Uterus (tissue), 4 donors: ENCODE measurements at places on chromosomes 2 and 18. TPM values are rescaled to one million over a fixed set of nuclear protein-coding genes. Genes with fewer than 3 reads are reported as not detected.

GRCh38 chr2:217279140-217279539 lies 419.3 kb upstream of the TNP1 start:
- no peak for DNase-seq

GREB1 gene
- 27.2 TPM for total RNA-seq

GRCh38 chr2:268323-268722 lies 3.6 kb downstream of the ACP1 start:
- no peak for DNase-seq

ABHD1 gene
- total RNA-seq, result 1.2 TPM

CKAP2L gene
- total RNA-seq, result 8.8 TPM

DNA sequence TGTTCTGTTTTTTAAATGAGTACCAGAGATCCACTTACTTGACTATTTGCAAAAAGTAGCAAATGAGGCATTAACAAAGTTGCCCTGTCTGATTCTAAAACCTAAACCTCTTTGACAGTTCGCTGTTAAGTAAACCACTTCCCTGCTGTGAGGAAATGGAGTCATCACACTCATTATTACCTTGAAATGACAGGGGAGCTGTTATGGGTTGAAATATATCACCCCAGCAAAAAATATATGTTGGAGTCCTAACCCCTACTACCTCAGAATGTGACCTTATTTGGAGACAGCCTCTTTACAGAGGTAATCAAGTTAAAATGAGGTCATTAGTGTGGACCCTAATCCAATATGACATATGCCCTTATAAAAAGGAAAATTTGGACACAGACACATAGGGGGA lies 36.1 kb downstream of the DHRS9 start:
- no peak for DNase-seq

GRCh38 chr18:28854964-28855363 lies 678.0 kb upstream of the CDH2 start:
- DNase-seq, result no peak

GRCh38 chr18:77572537-77572936 lies 322.9 kb downstream of the GALR1 start:
- DNase-seq, result no peak

DNA sequence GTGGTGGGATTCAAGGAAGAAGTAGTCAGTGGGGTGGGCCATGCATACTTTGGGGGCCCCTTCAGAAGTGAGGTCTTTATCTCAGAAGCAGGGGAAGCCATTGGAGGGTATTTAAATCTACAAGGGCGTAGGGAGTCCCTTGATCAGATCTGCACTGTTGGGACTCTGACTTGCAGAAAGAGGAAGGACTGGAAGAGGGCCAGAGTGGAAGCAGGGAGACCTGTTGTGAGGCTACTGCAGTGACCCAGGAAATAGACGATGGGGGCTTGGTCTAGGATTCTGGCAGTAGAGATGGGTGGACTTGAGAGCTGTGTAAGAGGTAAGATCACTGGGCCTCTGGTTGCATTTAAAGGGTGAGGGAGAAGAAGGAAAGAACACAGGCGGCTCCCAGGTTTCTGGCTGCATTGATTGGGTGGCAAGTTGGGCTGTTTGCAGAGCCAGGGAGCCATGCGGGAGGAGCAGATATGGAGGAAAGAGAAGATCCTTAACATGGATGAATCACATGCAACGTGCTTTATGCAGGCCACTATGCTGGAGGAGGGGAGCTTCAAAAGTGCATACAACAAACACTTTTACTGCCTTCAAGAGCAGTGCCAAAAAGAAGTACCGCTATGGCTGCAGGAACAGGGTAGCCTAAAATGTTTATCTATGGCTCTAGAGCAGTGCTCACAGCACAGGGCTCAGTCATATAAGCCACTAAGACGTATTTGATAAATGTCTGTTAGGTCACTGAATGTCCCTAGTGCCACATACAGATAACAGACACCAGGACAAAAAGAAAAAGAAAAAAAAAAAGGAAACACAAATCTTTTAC lies 2.3 kb downstream of the SFXN5 start:
- DNase-seq, result no peak

- DNase-seq, result no peak
Observed at GRCh38 chr18:4068552-4069158, 386.5 kb downstream of the DLGAP1 start.

GRCh38 chr2:241135737-241136136 lies 13.5 kb downstream of the PASK start:
- no peak for DNase-seq

GRCh38 chr18:43393174-43393573 lies 115.9 kb upstream of the SYT4 start:
- DNase-seq, result no peak

ANKRD53 gene
- not detected for total RNA-seq

GRCh38 chr2:142874293-142874814 lies 3.1 kb upstream of the KYNU start:
- DNase-seq, result no peak

FNDC4 gene
- total RNA-seq, result 0.59 TPM

DNA sequence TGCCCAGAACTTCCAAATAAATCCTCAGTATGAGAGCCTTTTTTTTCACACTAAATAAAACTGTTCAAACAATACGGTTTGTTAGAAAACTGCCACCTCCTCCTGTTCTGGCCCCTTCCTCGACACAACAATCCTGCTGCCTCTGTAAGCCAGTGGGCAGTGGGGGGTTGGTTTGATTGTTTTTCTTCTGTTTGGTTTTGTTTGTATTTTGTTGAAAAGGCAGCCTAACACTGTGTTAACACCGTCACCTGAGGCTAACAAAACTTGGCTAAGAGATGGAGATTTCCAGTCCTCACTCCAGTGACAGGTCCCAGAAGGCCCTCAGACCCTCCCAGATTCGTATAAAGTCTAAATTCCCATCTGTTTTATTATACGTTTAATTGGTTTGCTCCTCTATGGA lies 402.1 kb downstream of the ZNF521 start:
- DNase-seq, result no peak

DNA sequence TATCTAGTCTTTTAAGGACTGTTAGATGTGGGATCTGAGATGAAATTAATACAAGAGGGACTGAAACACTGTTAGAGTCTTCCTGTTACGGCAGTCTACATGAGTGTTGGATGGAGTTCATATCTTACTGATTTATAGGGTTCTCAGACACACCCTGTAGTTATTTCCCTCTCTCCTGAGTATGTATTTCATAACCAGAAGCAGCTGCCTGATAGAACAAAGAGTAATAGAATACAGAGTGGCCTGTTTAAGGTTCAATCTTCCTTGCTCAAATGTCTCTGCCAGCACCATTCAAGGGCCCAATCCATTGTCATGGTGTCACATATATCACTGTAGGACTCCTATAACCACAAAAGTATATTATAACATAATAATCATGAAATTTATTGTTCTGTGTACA lies 1229.1 kb upstream of the ACVR2A start:
- no peak for DNase-seq

DNA sequence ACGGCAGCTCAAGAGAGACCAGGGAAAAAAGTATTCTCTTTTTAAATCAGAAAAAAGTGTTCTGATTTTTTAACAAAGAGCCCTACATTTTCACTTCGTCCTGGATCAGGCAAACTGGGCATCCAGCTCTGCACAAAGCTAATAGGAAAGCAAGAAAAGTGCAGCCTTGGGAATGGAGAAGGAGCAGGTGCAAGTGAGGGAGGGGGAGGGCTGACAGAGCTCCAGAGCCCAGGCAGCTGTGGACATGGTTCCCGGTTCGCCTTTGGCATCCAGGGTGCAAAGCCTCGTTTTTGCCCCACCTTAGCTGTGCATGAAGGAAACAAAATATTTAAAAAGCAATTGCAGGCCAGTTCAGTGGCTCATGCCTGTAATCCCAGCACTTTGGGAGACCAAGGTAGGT lies 82.2 kb downstream of the FAM124B start:
- DNase-seq, result no peak

DNA sequence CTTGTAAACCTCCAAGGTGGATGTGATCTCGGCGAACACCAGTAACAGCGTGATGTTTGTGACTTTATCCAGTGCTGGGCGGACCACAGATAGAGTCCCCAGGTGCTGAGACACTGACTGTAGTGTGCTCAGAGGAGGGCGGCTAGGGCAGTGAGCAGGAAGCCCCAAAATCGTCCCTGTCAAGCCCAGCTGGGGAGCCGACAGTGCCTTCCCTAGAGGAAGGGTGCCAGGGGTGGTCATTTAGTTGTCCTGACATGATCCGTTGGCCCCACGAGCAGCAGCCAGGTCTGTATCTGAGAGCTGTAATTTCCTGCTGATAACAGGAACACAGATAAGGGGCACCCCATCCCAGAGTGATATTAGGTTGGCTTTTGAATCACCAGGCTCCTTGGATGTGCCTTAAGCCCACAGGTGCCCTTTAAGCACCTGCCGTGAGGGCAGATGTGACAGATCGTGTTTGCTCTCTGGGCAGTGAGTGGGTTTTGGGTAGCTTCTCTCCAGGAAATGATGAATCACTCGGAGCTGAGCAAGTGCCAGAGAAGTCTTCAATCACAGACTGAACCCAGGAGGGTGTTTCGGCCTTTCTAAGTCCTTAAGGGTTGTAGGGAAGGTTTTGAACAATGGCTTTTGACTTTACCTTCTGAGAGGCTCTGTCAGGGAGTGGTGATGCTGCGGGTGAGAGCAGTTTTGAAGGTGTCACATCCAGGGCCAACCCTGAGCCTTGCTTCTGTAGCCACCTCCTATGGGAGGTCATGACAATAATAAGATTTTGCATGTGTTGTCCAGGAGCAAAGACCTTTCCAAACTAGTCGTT lies 7.7 kb downstream of the LPIN1 start:
- no peak for DNase-seq

- DNase-seq, result no peak
Observed at GRCh38 chr2:226310146-226310545, 489.5 kb downstream of the IRS1 start.

AOX1 gene
- 22.8 TPM for total RNA-seq

- DNase-seq, result no peak
Observed at GRCh38 chr18:31591113-31591512, 564 bp upstream of the TTR start.

GRCh38 chr2:127610561-127610960 lies 35.4 kb upstream of the GPR17 start:
- peak; percentile 5 for DNase-seq

- no peak for DNase-seq
Observed at GRCh38 chr2:29611850-29612249, 309.5 kb downstream of the ALK start.

GRCh38 chr2:100954044-100954420 lies 48.1 kb upstream of the RPL31 start:
- DNase-seq, result no peak

DNA sequence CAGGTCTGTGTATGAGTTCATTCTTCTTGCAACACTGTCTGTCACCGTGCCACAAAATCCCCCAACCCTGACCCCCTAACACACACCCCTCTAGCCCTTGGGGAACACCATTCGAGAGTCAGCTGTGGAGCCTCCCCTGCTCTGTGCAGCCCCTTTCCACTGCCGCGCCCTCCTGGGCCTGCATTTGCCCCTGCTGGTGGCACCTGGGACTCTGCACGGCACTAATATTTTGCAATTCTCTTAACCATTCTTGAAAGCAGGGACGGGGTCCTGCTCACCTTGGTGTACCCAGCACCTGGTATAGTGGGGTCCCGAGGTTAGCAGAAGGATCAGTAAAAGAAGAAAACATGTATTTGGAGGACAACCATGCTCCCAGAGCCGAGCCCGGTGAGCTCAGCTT lies 124.0 kb downstream of the HDAC4 start:
- DNase-seq, result peak; percentile 8

GRCh38 chr2:207616185-207616584 lies 9.0 kb downstream of the METTL21A start:
- no peak for DNase-seq

DNA sequence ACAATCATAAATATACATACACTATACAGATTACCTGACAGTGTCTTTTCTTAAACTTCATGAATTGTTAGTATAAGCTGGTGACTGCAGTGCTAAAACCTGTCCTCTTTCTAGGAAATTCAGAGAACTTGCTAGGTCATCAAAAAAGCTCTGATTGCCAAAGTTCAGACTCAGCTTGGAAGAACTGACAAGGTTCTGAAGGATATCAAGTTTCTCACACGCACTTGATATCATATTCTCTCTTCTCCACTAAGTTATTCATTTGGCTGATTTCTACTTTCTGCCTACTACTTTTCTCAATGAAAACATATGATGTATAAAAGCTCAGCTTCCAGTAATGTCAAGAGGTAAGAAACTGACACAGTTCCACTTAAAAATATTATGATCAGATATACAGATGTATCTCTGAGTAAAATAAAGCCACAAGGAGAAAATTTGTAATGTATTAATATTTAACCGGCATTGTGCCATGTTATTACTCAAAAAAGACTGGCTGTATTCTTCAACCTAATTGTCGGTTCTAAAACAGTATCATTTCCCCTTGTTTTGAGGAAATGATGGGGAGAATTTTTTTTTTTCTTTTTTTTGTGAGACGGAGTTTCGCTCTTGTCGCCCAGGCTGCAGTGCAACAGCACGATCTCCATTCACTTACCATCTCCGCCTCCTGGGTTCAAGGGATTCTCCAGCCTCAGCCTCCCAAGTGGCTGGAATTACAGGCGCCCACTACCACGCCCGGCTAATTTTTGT lies 2.4 kb downstream of the OSBPL1A start:
- DNase-seq, result no peak

SERPINB13 gene
- not detected for total RNA-seq

ERLEC1 gene
- 30.2 TPM for total RNA-seq

DNA sequence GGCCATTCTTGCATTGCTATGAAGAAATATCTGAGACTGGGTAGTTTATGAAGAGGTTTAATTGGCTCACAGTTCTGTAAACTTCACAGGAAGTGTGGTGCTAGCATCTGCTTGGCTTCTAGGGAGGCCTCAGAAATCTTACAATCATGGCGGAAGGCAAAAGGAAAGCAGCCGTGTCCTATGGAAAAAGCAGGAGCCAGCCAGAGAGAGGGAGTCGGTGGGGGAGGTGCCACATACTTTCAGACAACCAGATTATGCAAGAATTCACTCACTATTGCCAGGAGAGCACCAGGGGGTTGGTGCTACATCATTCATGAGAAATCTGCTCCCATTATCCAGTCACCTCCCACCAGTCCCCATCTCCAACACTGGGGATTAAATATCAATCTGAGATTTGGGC lies 64.1 kb downstream of the CPS1 start:
- no peak for DNase-seq

GRCh38 chr2:99825630-99826029 lies 316.8 kb downstream of the AFF3 start:
- DNase-seq, result no peak

SPATA3 gene
- total RNA-seq, result not detected

GRCh38 chr2:235938611-235939010 lies 229.6 kb downstream of the GBX2 start:
- no peak for DNase-seq

DNA sequence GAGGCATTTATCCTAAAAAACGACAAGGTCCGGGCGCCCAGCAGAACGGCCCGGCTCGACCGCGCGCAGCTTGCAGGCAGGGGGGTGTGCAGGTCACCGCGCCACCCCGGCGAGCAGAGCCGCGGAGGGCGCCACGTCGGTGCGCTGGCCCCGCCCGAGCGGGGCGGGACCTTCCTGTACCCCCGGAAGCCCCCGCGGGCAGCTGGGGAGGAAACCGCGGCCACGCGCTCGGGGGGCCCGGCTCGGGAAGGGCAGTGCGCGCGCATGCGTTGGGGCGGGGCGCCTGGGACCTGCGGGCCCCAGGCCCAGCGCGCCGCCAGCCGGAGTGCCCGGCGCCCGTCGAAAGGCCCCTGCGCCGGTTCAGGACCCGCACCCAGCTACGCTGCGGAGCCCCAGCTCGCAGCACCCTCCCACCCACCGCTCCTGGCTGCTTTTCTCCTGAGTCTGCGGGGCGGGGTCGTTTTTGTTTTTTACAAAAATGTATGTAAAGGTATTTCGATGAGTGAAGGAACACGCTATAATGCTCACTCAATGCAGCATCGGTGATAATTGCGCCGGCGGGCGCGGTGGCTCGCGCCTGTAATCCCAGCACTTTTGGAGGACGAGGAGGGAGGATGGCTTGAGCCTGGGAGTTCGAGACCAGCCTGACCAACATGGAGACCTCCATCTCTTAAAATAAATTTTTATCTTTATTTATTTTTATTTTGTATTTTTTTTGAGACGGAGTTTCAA lies 47.7 kb upstream of the POMC start:
- DNase-seq, result peak; percentile 77
